ENCODE measurements at places on chromosomes 3 and 15. TPM values are rescaled to one million over a fixed set of nuclear protein-coding genes. Genes with fewer than 3 reads are reported as not detected.

NR1I2 gene
- not detected for total RNA-seq

CPB1 gene
- not detected for total RNA-seq

GATM gene
- 743 TPM for total RNA-seq

MAP2K1 gene
- total RNA-seq, result 46.7 TPM

THSD4 gene
- 43.2 TPM for total RNA-seq

PPP1R14D gene
- not detected for total RNA-seq
